Activated T-helper 1 cell treated with anti-CD3 and anti-CD28 coated beads, Interleukin-2, amount 50 U/mL, for 16 hours (primary cell): ENCODE measurements at places on chromosomes 11 and 22.

DNA sequence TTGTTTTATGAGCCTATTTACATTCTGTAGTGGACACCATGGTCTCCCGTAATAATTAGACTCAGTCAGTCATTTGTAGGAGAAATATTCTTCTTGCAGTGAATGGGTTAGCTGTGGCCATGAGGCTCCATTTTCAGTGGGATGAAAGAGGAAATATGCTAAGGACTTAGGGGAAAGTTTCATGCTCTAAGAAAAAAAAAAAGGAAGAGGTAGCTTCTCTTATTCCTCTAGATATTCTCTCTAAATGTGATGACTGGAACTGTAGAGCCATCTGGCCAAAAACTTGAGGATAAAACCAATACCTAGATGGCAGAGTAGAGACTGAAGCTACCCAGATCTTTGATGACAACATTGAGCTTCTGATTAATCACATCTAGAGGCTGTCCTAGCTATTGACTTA lies 75.8 kb upstream of the SESN3 start:
- no peak for DNase-seq

GRCh38 chr11:57097149-57097548 lies 84.6 kb upstream of the LRRC55 start:
- DNase-seq, result no peak

- no peak for DNase-seq
These were observed 58.2 kb downstream of the COMMD9 start for GRCh38 chr11:36230779-36231699.

DNA sequence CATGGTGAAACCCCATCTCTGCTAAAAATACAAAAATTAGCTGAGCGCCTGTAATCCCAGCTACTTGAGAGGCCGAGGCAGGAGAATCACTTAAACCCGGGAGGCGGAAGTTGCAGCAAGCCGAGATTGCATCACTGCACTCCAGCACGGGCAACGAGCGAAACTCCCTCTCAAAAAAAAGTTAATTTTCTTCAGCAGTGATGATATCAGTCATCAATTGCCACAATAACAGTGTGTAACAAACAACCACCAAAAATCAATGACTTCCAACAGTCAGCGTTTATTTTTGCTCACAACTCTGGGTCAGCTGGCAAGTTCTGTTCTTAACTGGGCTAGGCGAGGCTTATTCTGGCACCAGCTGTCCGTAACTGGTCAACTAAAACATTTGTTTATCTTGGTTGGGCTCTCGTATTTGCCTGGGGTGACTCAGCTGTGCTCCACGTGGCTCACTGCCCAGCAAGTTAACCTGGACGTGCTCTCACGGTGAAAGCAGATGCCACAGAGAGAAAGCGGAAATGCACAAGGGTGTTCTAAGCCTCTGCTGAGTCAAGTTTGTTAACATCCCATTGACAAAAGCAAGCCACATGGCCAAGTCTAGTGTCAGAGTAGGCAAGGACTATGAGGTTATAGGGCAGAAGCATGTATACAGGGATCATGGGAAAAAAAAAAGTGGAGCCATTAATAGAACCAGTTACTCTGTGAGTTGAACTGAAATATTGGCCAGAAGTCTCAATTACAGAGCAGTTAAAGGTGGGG lies 52.1 kb downstream of the LHFPL7 start:
- no peak for DNase-seq

DNA sequence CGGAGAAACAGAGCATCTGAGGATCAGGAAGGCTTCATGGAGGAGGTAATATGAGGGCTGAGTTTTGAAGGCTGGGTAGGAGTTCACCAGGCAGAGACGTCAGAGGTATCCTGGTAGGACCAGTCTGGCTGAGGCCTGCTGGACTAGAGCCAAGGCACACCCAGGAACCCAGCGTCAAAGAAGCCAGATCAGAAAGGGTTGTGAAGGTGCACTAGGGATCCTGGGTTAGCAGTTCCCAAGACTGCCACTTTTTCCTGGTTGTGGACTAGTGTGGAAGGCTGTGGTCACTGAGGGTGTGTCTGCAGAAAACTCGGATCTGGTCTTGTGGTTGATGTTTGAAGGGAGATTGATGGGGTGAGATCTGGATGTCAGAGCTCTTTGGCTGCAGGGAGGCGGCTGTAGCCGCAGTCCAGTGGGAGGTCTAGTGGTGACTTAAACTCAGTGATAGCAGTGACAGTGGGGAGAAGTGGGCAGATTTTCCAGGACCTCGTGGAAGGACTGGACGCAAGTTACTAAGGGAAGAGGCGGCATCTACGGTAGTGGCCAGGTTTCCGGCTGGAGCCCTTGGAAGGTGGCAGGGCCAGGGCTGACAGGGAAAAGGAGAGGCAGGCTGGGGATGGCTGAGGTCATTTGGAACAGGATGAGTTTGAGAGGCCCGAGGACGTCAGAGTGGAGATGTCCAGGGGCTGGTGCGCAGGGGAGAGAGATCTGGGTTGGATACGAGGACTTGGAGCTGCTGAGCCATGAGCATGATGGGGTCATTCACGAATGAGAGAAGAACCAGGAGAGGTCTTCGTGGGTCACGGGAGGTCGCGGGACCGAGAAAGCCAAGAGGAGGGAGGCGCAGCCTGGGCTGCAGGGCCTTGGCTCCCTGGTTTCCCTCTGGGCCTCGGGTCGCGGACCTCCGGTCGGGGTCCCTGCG lies 10.9 kb downstream of the RELA start:
- no peak for DNase-seq

DNA sequence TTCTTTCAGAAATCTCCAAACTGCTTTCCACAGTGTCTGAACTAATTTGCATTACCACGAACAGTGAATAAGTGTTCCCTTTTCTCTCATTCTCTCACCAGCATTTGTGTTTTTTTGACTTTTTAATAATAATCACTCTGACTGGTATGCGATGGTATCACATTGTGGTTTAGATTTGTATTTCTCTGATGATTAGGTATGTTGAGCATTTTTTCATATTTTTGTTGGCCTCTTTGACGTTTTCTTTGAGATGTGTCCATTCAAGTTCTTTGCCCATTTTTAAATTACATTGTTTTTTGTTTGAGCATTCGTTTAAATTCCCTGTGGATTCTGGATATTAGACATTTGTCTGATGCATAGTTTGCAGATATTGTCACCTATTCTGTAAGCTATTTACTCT lies 1639.6 kb upstream of the TENM4 start:
- DNase-seq, result no peak

DNA sequence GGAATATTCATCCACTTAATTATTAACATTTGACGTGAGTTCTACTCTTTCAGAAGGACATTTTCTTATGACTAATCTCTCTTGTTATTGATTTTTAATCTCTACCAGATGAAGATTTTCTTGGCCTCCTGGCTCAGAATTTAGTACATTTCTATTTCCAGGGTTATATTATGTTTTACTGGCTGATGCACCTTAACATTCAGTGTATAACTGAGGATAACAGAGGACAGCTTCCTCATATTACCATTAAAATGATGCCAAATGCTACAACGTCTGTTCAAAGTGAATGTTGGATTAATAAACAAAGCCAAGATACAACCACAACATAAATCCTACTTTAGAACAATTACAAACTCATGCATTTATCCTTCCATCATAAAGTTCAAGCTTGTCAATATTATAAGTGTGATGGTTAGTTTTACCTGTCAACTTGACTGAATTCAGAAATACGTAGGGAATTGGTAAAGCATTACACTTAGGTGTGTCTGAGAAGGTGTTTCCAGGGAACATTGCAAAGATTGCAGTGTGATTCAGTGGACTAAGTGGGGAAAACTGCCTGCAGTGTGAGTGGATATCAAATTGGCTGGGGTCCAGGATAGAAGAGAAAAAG lies 485.2 kb downstream of the LRRC4C start:
- no peak for DNase-seq

DNA sequence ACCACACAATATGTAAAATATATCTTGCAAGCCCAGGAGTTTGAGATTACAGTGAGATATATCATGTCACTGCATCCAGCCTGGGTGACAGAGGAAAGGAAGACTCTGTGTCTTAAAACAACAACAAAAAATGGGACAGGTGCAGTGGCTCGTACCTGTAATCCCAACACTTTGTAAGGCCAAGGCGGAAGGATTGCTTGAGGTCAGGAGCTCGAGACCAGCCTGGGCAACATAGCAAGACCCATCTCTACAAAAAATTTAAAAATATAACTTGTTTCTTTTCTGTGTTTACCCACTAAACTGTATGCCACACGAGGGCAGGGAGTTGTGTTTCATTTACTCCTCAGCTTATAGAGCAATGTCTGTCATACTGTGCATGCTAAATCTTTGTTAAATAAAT lies 3.1 kb downstream of the ZNF280A start:
- DNase-seq, result no peak

- DNase-seq, result no peak
These were observed 1487.5 kb downstream of the BRD1 start for GRCh38 chr22:48340191-48340590.

DNA sequence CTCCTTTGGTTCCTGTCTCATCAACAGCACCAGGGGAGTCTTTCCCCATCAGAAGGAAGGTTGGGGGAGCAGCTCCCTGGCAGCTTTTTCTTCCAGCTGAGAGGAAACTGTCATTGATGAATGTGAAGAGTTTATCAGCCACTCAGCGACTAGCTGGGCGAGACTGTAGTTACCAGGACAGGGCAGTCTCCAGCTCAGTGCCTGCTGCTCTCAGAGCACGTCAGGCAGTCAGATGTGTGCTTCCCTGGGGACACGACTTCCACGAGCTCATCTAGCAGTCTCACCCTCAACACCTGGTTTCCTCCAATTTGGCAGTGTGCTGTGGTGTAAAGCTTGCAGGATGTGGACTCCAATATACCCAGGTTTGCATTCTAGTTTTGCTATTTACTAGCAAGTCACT lies 12.5 kb upstream of the C1QTNF4 start:
- DNase-seq, result no peak
